Putamen (tissue), 1 donor: ENCODE measurements at places on chromosomes 3 and 15.

GRCh38 chr3:100811779-100812507, 102.6 kb downstream of the TFG start:
- DNase-seq, result no peak

DNA sequence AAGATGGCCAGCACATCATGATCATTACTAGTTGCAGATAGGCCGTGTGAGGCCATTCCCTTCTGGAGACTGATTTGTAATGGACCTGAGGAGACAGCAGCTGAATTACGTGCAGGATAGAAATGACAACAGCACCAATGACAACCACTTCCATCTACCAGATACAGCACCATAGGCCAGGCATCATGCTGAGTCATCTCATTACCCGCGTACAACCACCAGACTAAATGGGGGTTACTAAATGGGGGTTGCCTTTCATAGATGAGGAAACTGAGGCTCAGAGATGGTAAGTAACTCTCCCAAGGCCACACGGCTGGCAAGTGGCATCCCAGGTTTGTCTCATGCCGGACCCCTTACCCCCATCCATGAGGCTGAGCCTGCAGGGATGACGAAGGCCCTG, 32.8 kb upstream of the FAM107A start:
- DNase-seq, result no peak

- DNase-seq, result no peak
These were observed 860.4 kb downstream of the ROBO1 start for GRCh38 chr3:78907367-78907766.

DNA sequence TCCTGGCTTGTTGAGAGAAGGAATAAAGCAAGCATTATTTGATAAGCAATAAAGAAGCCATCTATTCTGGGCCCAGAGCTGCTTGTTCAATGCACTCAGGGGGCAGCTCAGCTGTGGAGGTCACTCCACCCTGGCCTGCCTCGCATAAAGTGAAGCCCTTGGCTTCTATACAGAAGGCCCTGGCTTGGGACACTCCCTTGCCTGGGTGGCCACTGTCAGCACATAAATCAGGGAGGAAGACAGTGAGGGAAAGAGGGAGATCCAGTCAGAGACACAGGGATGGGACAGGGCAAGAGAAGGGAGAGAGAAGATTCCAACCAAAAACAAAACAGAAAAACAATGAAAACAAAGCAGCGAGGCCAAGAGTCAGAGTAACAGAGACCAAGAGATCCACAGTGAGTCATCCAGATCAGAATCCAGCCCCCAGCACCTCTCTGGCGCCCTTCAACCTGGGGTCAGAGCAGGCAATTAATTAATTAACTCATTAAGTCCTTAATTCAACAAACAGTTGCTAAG, 11.8 kb downstream of the INSYN1 start:
- no peak for DNase-seq

GRCh38 chr3:29100292-29100691, 180.6 kb upstream of the RBMS3 start:
- DNase-seq, result no peak

GRCh38 chr15:71551566-71551965, 258.8 kb upstream of the NR2E3 start:
- DNase-seq, result no peak

DNA sequence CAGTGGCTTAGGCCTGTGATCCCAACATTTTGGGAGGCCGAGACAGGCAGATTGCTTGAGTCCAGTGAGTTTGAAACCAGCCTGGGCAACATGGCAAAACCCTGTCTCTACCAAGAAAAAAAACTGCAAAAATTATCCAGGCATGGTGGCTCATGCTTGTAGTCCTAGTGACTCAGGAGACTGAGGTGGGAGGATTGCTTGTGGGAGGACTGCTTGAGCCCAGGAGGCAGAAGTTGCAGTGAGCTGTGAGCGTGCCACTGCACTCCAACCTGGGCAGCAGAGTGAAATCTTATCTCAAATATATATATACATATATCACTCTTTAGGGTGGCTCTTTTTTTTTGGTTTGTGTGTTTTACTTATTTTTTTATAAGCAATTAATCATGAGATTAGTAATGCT, 83.7 kb upstream of the WDR72 start:
- DNase-seq, result no peak

GRCh38 chr3:181933052-181933618, 221.4 kb downstream of the SOX2 start:
- no peak for DNase-seq

GRCh38 chr3:148646126-148646665, 51.5 kb upstream of the AGTR1 start:
- no peak for DNase-seq

- no peak for DNase-seq
These were observed 135.7 kb downstream of the FOXP1 start for GRCh38 chr3:71447803-71448202.

DNA sequence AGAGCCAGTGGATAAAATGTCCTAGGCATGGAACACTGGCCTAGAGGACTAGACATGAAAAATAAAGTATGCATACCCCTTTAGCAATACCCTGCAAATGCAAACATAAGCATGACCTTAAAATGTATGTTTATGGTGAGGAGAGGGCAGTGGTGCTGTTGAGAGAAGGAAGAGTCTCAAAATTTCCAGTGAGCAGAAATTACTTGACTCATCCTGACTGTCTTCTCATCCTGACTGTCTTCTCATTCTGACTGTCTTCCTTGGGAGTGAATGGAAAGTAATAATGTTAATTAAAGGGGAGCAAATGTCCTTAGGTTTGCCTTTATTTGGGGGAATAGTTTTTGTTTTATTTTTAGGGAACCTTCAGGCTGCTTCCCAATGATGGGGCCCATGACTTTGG, 121.5 kb upstream of the GALNT15 start:
- DNase-seq, result no peak

GRCh38 chr15:97691799-97692198, 268.7 kb upstream of the ARRDC4 start:
- DNase-seq, result no peak

DNA sequence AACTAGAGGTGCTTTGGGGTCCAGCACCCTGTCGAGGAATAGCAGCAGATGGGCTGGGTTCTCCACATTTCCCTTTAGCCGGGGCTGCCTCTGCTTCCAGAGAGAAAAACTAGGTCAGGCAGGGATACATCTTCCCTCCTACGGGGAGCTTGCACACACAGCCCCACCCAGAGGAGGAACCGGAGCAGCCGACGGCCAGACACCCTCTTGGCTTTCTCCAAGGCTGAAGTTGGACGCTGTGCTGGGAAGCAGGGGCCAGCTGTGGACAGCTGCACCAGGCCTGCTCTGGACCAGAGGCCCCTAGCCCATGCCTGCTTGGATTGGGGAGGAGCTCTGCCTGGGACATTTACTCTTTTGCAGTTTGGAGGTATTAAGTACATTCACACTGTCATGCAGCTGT, 44.7 kb upstream of the NR2C2 start:
- DNase-seq, result peak; percentile 21

DNA sequence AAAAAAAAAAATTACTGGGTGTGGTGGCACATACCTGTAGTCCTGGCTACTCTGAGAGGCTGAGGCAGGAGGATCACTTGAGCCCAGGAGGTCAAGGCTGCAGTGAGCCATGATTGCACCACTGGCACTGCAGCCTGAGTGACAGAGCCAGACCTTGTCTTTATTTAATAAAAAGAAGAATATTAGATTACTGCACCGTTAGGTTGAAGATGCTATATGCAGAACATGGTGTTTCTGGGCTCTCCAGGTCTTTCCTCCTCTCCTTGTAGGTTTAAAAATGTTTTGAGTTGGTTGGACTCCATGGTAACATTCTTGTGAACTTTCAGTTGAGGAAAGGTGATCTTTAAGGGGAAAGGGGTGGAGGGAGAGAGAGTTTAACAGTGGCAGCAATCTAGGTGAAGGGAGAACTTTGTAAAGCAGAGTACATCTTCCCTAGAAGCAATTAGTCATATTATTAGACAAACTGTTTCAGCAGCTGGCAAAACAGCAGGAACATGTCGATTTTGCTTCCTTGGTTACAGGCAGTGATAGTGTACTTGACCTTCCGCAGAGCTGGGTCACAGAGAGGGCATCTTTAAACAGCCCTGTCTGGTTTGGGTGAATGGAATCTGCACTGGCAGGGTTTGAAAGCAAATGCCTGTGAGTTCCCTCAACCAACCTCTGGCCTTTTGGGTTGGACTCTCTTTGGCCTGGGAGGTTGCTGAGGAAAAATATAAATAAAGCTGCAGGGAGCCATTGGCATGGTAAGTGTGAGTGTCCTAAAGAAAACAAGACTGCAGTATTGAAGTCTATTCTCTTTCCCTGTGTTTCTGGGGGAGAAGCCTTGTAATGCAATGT, 42.8 kb downstream of the NR2C2 start:
- DNase-seq, result peak; percentile 5

DNA sequence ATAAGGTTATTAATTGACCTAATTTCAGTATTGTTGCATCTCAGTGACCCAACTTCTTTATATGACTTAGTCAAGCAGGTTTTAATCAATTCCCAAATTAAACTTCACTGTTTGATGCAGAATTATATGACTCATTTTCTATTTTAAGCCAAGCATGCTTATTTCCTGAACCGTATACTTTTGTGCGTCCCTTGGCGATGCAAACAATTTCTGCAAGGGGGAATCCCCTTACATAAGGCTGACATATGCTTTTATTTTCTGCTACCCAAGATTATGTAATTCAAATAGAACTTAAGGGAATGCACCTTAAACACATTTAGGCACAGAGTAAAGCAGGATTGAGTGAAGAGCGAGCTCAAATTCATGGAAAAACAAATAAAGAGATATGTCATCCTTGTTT, 303.9 kb downstream of the PDCD6IP start:
- no peak for DNase-seq

DNA sequence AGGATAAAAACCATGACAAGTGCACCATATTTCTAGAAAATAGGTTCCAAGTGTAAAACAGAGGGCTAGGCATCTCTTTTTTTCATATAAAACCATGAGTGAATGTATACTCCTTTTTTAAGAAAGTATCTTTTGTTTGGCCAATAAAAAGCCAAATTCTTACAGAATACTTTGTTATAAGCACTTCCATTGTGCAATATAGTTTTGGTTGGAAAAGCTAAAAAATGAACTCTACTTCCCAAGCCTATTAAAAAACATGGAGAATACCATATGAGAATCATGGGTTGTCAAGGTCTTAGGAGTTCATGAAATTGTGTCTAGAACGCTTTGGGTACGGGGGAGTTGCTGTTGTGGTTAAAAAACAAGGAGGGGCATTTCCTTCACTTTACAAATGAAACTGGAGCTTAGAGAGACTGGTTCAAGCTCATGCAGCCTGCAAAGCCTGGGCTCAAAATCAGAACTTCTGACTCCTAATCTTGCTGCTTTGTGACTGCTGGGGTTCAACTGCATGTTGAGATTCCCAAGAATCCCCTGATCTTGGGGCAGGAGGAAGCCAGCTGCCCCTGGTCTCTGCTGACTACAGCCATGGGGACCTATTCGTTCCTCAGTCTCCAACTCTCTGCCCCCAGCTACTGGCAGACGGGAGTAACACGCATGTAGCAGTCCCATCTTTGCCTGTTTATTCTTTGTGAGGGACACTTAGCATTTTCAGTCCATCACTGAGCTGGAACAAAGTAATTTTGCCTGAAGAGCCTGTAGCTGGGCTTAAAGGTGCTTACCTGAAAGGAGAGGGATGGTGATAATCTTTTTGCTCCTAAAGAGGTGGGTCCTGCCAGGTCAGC, 229.1 kb downstream of the CHST2 start:
- no peak for DNase-seq

GRCh38 chr3:115518100-115518852, 105.0 kb upstream of the GAP43 start:
- no peak for DNase-seq

DNA sequence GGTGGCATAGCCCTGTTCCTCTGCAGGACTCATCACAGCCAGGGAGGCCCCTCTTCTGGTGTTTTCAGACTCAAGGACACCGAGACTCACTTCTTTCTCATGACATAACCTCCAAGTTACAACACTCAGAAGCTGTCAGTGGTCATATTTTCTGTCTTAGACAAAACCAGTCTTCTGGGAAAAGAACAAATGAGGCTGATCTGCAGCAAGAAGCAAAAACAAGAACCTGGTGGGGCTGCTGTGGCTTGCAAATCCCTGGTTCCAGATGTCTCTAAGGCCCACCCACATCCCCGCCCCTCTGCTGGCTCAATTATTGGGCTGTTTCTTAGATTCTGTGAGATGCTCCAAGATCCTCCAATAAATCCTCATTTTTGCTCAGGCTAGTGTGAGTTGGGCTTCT, 16.6 kb upstream of the LOXL1 start:
- no peak for DNase-seq

GRCh38 chr3:16723978-16724377, 118.8 kb upstream of the DAZL start:
- no peak for DNase-seq

DNA sequence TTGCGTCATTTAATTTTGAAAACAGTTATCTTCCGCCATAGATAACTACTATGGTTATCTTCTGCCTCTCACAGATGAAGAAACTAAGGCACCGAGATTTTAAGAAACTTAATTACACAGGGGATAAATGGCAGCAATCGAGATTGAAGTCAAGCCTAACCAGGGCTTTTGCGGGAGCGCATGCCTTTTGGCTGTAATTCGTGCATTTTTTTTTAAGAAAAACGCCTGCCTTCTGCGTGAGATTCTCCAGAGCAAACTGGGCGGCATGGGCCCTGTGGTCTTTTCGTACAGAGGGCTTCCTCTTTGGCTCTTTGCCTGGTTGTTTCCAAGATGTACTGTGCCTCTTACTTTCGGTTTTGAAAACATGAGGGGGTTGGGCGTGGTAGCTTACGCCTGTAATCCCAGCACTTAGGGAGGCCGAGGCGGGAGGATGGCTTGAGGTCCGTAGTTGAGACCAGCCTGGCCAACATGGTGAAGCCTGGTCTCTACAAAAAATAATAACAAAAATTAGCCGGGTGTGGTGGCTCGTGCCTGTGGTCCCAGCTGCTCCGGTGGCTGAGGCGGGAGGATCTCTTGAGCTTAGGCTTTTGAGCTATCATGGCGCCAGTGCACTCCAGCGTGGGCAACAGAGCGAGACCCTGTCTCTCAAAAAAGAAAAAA, 1.2 kb downstream of the B2M start:
- DNase-seq, result peak; percentile 69

DNA sequence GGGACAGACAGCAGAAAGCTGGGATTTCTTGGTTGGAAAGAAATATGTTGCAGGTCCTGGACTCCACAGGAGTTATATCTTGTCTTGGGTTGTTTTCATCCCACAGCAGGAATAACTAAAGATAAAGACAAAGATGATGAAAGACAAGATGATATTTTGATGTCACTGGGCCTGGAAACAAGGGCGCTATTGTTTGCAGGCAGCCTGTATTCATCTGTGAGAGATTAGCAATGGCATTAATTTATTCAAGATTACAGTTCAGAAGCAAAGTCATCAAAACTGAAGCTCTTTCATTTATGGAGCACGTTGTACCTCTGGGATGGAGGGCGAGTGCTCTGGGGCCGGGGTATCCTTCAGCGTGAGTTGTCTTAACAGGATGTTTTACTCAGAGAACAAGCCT, 213.8 kb downstream of the LRTM1 start:
- DNase-seq, result no peak

GRCh38 chr15:31487811-31488436, 161.3 kb downstream of the KLF13 start:
- DNase-seq, result no peak

DNA sequence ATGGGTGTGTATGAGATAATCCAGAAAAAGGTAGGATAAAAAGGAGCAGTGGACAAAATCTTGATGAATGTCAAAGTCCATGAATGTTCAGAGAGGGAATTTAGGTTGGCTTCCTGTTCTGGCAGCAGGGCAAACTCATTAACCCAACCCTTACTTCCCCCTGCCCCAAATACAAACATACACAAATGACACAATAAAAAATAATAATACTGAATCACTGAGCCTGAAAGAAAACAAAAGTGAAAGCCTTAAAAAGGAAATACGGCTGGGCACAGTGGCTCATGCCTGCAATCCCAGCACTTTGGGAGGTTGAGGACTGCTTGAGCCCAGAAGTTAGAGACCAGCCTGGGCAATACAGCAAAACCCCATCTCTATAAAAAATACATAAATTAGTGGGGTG, 62.9 kb downstream of the GPR176 start:
- no peak for DNase-seq
